NCI-H774 (cell line): ENCODE measurements at places on chromosomes 11 and 22.

- no peak for DNase-seq
These were observed 32.7 kb downstream of the GAB4 start for GRCh38 chr22:16975155-16975885.

DNA sequence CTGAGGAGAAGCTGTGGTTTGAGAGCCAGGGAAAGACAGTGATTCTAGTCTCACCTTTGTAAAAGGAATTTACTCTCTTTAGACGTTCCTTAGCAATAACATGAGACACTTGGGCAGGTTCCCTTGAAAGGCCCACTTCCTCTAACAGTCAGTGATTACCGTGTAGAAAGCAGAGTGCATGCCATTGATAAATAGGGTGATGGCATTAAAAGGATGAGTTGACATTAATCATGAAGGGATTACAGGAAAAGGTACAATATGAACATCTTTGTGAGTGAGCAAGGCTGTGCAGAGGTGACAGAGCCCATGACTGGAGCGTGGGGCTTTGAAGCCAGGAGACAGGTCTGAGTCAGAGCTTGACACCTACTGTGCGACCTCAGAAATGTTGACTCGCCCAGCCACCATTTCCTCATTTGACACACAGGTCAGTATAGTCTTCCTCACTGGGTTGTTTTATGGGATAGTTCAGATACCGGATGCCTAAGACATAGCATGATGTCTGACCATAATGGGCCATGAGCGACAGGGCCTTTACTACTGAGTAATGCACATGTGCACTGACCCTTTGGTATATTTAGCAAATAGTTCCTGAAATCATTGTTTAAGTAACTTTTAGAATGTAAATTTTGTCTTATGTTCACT lies 341.7 kb upstream of the MTNR1B start:
- no peak for DNase-seq

DNA sequence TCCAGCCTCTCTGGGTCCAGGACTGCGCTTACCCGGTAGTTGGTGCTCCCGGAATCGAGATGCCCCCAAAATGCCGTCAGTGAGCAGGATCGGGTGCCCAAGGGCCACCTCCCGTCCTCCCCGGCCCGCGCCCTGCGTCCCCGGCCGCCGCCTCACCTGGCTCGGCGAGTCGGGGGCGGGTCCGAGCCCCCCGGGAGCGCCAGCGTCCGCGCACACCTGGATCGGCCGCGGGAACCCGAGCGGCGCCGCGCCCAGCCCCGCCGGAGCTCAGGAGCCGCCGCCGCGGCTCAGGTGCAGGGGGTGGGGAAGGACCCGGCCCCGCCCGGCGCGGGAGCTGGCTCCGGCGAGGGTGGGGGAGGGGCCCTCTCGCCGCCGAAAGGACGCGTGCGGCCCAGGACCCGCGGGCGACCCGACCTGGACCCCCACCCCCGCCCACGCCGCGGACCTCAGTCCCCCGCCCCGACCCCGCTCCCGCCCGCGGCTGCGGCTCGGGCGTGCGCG lies at the start of gene SHANK2:
TSS of gene SHANK2 (minus strand) at position 309 of the 501 bp plus-strand sequence. CDS start 105,251 bp downstream, outside the sequence.
- DNase-seq = no peak

- no peak for DNase-seq
These were observed 2.0 kb downstream of the PDGFB start for GRCh38 chr22:39242595-39243438.

- DNase-seq = no peak
These were observed 103.9 kb downstream of the ARL14EP start for GRCh38 chr11:30426781-30427180.

DNA sequence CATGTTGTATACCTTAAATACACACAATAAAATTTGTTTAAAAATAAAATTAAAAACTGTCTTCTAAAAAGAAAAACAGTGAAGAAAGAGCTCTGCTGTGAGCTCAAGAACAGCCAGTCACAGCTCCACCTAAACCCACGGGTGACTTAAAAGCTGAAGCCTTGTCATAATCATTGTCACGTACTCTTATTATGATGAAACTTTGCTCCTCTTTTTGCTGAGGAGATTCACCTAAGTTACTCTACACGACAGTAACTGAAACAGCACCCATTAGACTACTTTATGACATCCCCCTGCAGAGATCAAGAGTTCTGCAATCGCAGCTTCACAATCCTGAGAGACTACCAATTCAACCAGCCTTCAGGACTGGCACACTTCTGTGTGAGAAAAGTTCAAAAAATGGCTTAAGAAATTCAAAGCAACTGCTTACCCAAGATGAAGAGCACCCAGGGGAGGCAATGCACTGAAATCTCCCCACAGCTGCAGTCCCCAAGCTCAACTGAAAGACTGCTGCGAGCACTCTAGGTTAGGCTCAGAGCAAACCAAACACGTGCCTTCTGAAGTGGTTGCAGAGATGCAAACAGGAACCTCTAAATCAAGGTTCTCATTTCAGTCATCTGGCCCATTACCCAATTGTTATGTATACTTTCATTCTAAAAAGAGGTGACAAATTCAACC lies at the start of gene JAML:
TSS of gene JAML (minus strand) at position 501 of the 678 bp plus-strand sequence. CDS start 10,145 bp downstream, outside the sequence.
- no peak for DNase-seq

DNA sequence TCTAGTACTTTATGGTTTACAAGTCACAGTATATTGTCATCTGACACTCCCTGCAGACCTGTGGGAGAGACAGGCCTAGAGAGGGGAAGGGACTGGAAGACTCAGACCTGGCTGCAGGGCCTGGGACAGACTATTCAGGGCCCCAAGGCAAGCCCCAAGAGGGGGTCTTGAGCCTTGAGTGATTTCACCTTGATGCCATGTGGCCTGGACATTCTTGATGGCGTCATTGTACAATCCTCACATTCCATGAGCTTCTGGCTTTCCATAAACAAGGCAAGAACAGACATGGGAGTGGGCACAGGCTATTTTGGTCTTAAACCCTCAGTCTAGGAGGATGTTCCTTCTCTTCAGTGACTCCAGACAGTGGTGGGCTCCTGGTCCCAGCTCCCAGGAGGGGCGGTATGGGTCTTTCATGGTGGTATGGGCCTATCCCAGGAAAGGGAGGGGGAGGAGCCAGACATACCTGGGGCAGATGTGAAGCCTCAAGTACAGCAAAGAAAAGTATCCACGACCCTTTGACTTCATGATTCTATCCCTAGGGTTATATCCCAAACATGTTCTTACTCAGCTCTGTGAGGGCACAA lies 1.8 kb upstream of the TBC1D10A start:
- no peak for DNase-seq

DNA sequence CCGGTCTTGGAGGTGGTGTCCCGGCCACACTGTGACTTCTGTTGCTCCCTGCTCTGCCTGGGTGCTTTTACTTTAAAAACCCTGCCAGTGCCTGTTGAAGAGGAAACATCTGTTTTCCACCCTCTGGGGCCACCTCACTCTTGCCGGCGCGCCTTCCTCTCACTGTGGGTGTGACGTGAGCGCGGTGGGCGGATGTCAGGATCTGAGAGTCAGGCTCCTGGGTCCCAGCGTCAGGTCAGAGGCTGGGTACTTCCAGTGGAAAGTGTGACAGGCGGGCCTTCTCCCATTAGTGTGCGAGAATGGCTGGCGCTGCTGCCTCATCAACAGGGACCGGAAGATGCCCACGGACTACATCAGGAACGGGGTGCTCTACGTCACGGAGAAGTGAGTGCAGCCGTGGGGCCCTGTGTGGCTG lies 54.2 kb downstream of the GRAMD4 start:
- no peak for DNase-seq

GRCh38 chr11:116096272-116096995 lies 592.2 kb upstream of the CADM1 start:
- no peak for DNase-seq

DNA sequence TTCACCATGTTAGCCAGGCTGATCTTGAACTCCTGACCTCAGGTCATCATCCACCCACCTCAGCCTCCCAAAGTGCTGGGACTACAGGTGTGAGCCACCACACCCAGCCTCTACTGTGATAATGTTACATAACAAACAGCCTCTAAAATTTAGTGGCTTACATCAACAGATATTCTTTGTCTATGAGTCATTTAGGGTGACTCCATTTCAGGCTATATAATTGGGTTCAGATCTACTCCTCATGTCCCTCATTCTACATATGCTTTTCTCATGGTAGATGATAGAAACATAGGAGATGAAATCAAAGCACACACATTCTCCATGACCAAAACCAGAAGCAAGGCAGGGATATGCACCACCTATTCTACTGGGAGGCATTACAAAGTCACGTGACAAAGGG lies 72.7 kb downstream of the SIK2 start:
- DNase-seq = no peak

DNA sequence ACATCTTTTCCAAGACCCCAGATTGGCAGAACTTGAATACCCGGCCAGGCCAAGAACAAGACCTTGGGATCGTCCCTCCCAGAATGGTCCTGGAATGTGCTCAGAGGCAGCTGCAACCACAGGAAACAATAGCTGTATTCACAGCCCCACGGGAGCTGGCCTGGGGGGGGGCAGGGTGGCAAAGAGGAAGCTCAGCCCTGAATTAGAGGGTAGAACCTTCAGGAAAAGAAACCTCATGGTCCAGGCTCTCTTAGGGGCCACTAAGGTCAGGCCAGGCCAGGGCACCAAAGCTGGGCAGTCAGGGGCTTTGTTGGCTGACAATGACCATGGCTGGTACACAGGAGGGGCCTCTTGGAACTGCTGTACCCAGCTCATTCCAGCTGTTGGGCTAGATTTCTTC lies 17.3 kb downstream of the RPL27A start:
- no peak for DNase-seq

DNA sequence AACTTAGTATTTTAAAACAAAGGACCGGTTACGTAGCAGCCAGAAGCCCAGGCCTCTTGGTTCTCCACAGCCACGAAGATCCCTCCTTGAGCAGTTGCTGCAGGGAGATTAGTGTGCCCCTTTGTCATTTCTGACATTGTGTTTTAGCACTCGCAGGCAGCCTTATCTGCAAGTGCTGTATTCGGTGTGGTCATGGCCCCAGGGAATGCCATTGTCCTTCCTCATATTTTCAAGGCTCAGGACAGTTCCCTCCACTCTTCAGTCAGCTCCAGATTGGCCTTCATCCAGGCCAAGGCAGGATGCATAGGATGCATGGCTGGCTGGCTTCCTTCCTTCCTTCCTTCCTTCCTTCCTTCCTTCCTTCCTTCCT lies 88.5 kb downstream of the ZBTB16 start:
- DNase-seq = no peak

DNA sequence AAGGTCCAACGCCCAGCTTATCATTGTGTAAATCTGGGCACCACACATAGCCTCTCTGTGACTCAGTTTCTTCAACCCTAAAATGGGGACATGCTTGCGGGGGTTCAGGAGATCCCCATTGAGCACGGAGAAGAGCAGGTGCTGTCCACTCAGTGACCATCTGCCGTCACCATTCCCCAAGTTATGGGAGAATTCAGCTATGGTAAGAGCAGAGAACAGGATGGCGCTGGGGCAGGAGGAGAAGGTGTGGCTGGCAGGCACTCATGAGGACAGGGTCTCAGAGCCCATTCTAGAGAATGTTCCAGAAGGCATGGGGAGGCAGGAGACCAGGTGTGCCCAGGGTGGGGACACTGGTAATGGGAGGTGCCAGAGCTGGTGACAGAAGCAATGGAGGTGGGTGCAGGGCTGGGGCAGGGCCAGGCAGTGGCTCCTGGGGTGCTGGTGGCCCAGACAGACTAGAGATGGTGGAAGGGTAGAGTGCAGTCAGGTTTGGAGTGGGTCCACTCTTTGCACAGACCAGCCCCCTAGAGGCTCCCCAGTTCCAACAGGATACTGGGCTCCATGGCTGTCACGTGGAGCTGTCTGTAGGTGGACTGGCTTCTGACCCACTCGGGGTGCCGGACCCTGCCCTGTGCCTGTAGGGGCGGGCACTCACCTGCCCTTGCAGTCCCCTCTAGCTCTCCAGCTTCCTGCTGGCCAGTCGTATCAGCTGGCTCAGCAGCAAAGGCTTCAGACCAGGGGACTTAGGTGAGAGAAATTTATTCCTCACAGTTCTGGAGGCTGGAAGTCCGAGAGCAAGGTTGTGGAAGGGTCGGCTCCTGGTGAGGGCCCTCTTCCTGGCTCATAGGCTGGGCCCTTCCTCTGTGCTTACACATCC lies 84.7 kb downstream of the CDKN1C start:
- DNase-seq = no peak

- DNase-seq = no peak
These were observed 157.2 kb upstream of the TMEM45B start for GRCh38 chr11:129658526-129658867.

- no peak for DNase-seq
These were observed 14.0 kb downstream of the OR8A1 start for GRCh38 chr11:124583781-124584180.

- DNase-seq = no peak
These were observed 7.2 kb upstream of the PICK1 start for GRCh38 chr22:38049812-38050619.

- no peak for DNase-seq
These were observed 48.1 kb upstream of the EIF3D start for GRCh38 chr22:36577019-36577418.

GRCh38 chr11:44149651-44150050 lies 54.2 kb downstream of the EXT2 start:
- no peak for DNase-seq

- no peak for DNase-seq
These were observed 20.3 kb downstream of the ASCL2 start for GRCh38 chr11:2250041-2250440.

- no peak for DNase-seq
These were observed 14.4 kb downstream of the GRAP2 start for GRCh38 chr22:39915295-39915726.

DNA sequence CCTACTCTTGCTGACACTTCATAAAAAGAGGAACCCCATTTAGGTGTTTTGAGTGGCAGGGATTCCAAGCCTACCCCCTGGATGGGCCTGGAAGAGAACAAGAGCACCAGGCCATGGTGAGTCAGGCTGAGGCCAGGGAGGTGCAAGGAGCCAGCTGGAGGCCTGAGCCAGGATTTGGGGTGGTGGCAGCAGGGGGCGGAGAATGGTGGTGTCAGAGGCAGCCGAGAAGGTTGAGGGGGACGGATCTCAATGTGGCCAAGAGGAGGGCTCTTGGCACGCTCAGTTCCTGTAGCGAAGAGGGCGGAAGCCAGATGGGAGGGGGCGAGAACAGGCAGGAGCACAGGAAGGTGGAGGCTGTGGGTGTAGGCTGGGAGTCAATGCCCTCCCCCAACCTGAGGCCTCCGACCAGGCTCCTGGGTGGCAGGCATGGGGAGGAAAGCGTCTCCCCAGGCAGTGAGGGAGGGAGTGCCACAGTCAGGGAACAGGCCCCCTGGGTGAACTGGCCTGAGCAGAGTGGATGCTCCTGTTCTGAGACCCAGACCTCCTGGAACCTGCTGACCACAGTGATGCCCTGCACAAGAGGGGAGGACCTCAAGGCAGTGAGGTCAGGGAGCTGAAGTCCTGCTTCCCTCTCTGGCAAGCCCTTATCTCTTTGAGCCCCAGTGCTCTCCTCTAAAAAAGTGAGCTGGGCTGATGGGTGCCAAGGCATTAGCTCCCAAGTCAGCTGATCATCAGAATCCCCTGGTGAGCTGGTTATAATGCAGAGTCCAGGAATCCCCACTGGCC lies 13.9 kb downstream of the RTN4RL2 start:
- DNase-seq = no peak

GRCh38 chr22:20094197-20094807 lies 14.3 kb downstream of the DGCR8 start:
- no peak for DNase-seq
